ENCODE measurements at places on chromosomes 7 and 10.

DNA sequence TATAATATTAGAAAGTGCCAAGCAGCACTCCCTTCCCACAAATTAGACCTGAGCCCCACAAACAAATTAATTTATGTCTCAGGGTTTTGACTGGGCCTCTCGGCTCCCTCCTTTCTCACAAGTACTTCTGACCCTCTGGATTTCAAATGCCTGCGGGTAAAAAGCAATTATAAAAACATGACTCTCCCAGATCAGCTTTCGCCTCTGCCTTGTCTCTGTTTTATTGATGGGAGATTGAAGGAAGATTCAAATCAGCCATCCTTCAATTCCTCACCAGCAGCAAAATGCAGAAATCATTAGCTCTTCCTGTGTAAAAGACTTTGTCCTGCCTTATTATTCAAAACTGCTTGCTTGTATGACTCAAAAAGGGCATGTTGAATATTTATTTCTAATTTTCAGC, 453.7 kb upstream of the MKI67 start:
- no peak for DNase-seq

- DNase-seq, result no peak
Measured at GRCh38 chr7:73667344-73668102, at the start of gene VPS37D. TSS of gene VPS37D (plus strand) at chr7:73667831. CDS start at chr7:73667959, 128 bp downstream.

DNA sequence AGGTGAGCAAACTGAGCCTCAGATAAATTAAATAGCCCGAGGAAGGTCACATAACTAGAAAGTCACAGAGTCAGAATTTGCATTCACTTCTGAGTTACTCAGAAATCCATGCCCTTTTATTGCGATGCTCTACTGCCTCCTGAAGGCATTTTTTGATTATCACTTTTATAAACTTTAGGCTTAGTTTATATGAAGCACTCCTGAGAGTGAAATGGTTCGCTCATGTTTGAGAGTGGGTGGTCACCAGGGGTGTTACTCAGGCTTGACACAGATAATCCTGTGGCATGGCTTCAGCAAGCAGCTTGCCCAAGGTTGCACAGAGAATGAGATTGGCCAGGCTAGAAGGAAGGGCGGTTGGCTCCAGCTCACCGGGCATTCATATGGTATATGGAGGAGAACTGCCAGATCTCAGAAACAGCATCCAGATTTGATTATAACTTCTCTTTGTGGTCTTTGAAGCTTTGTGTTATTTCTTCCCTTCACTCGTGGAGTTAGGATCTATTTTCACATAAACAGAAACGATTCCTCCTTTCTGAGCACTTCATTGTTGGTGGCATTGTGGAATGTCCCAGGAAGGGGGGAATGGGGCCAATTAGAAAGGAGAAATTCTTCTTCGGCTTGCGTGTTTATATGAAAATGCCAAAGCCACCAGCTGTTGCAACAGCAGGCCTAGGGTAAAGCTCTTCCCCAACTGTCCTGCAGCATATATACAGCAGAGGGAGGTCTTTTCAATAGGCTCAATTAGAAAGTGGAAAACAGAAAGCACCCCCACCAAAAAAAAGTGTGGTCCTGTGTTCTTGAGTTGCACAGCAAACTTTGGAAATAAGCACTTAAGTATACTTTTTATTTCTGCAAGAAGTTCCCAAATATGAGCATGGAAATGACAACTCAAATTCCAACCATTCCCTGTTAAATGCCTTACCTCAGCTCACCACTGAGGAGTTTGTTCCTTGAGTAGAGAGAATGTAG, 628.8 kb downstream of the SUGCT start:
- no peak for DNase-seq

GRCh38 chr7:36604806-36605205, 119.5 kb downstream of the AOAH start:
- DNase-seq, result no peak

DNA sequence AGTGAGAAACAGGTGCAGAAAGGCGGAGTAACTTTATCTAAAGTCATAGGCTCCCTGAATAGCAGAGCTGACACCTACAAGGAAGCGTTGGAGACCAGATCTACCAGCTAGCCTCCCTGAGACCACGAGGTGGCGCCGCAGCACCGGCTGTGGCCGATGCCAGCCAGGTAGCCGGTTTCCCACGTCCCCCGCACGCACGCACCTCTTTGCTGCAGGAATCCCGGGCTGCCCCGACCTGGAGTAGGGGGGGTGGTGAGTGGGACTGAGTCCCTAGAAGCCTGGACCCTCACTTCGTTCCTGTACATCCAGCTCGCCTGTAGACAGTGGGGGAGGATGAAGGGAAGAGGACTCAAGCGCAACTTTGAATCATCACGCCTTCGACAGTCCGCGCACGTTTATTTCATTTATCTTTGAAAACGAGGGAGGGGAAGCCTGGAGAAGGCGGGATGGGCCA, 3.7 kb downstream of the ELOVL3 start:
- no peak for DNase-seq

DNA sequence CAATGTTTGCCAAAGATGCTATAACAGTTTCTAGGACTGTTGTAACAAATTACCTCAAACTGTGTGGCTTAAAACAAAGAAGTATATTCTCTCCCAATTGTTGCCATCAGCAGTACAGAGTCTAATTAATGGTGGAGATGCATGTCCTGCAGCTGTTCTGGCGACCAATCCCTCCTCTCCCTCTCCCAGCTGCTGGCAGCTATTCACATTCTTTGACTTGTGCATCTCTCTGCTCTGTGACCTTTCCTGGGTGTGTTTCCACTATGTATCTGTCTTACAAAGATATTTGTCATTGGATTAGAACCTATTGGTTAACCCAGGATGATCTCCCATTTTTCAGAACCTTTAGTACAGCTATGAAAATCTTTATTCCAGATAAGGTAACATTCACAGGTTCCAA, 561.7 kb upstream of the POM121L12 start:
- no peak for DNase-seq

DNA sequence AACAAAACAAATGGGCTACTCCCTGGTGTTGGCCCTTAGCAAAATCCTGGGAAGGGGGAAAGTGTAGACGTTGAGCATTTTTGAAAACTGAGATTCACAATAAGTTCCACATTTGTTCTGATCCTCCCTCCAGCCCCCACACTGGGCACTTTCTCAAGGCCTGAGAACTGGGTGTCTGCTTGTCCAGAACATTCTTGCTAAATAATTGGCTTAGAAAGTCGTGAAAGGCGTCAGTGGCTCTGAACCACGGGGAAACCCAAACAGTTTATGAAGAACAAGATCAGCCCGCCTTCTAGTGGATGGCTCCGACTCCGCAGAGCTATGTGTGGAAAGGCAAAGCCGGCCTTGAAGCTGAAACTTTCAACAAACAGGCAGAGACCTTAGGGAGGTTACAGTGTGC, 370.1 kb downstream of the PRPF18 start:
- DNase-seq, result no peak

- no peak for DNase-seq
Measured at GRCh38 chr7:151110941-151111645, 24.8 kb downstream of the AGAP3 start.

- DNase-seq, result no peak
Measured at GRCh38 chr10:108500396-108500795, 1335.9 kb upstream of the SORCS1 start.

DNA sequence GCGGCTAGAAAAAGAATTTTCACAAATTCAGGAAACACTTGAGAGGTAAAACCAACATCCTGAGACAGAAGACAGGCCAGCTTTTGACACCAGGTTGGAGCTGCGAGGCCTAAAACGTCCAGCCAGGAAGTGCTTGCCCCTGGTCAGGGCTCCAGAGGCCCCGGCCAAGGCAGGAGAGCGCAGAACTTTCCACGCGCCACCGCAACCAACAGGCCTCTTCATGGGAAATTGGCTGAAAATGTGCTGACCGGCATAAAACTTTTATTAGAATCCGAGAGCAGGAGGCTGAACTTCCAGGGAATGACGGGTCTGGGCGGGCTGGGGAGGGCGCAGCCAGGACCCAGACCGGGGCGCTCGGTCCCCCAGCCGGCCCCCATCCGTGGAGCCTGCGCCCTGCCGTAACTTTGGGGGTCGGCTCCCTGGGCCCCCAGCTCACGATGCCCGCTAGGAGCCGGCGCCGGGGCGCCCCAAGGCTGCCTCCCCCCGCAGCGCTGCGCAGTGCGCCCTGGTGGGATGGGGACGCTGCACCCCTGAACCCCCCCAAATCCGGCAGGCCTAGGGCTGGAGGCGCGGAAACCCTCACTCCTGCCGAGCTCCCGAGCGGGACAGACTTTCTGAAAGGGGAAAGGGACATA, 414.0 kb upstream of the MKI67 start:
- no peak for DNase-seq

- no peak for DNase-seq
Measured at GRCh38 chr10:108696792-108697477, 1226.4 kb downstream of the XPNPEP1 start.
